ENCODE measurements at places on chromosomes 13 and 19.

GRCh38 chr19:8097681-8098567, 45.4 kb downstream of the CCL25 start:
- no peak for DNase-seq

DNA sequence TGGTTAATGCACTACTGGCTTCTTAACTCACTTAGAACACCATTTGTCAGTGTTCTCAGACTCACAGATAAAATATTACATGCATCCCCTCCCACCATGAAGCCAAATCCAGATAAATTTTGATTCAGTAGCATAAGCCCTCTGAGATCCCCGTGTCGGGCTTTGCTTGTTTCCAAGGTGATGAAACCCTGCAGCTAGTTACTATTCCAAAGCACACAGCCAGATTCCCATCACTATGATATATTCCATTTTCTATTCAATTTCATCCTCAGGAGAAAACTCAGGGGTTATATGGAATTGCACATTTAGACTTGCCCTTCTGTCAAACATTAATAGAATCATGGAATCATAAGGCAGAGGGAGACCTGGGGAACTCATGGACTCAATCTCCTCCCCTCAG, 9.4 kb upstream of the FAM124A start:
- no peak for DNase-seq

- DNase-seq: peak; percentile 30
These were observed 18.6 kb upstream of the POSTN start for GRCh38 chr13:37617173-37617572.

DNA sequence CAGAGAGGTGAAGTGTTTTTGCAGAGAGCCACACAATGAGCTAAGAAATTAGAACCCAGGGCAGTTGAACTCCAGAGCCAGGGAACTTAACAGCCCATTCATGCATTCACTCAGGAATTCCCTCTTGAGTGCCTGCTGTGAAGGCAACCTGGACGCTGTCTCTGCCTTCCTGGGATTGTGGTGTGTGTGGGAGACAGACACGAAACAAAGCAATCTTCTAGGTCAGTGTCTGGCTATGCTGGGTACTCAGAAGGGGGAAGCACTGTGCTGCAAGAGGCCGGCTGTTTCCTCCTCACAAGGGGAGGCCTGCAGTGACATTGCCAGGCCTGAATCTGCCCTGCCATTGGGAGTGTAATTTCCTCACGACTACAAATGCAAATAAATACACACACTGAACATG, 9.7 kb downstream of the BCKDHA start:
- peak; percentile 85 for DNase-seq

DNA sequence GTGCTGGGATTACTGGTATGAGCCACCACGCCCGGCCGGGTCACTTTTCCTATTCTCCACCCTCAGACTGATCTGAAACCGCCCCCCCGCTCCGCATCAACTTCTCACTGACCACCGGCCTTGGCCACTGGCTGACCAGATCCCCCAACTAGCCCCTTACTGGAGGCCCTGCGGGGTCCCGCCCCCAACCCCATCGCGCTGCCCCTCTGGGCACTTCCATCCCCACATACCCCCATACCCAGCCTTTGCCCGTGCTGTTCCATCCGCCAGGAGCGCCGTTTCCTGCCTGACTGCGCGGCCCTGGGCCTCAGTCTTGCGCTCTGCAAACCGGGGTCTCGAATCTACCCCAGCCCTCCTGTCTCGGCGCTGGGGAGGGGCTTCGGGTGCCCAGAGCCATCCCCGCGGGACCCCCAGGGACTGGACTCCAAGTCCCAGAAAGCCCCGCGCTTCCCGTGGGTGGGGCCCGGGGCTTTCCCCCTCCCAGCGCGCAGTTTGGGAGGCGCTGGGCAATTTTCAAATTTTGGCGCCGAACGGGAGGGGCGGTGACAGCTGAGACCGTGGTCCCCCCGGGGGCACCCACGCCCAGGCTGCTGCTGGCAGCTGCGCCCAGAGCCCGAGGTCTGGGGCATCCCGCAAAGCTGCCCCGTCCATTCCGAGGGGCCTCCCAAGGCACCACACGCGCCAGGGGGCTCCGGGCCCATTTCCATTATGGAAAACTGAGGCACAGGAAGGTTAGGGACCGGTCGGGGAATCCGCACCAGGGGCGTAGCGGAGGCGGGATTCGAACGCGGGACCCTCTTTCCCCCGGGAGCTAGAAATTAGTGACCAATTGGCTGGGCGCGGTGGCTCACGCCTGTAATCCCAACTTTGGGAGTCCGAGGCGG, 5.2 kb upstream of the LMNB2 start:
- DNase-seq: peak; percentile 80

- no peak for DNase-seq
These were observed 164.9 kb downstream of the DLEU7 start for GRCh38 chr13:50678464-50679162.

GRCh38 chr13:44051918-44052675, 172.4 kb downstream of the LACC1 start:
- peak; percentile 5 for DNase-seq

DNA sequence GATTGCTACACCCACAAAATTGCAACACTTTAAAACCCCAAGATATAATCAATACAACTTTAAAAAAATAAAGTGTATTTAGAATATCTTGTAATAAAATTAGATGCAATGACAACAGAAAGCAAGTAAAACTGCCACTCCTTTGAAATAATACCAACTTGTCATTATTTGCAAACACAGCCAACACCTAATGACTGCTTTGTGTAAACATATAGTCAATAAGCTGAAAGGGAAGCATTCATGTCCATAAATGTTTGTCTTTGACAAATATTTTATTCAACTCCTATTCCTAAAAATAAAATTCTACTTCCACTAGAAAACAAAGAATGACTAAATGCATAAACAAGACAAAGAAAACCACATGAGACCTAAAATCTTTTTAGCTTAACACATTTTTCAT, 6.6 kb downstream of the SMAD9 start:
- no peak for DNase-seq

- no peak for DNase-seq
These were observed 30.5 kb downstream of the NKPD1 start for GRCh38 chr19:45130236-45130635.

DNA sequence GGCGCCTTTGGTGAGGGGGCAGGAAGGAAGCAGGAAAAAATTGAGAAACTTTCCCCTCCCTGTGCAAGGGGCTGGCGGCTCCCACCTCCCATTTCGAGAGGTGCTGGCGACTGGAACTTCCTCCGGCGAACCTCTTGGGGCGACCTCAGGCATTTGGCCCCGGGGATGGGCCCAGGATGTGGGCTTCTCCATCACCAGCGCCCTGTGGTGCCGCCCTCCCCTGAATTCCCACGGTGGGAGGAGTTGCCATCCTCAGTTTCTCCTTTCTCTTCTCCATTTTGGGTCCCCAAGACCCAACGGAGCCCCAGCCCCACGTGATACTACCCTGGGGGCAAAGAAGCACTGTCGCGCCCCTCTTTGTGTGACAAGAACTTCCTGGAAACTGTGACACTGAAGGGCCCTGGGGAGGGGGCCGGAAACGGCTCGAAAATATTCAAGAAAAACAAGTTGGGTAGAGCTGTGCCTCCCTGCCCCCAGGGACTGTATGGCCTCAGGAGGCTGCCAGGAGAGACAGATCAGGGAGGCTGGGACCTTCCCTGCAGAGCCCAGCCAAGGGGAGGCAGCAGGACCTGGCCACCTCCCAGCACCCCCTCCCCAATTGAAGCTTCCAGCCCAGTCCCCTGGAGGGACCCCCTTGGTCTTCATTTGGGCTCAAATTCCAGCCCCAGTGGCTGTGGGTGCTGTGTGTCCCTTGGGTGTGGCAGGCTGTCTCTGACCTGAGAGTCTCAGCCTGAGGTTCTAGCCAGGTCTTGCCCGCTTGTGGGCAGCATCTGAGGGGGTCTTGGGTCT, 16.2 kb upstream of the AP1M2 start:
- DNase-seq: peak; percentile 53

- DNase-seq: no peak
These were observed 383.1 kb upstream of the GPC6 start for GRCh38 chr13:92843549-92843948.

DNA sequence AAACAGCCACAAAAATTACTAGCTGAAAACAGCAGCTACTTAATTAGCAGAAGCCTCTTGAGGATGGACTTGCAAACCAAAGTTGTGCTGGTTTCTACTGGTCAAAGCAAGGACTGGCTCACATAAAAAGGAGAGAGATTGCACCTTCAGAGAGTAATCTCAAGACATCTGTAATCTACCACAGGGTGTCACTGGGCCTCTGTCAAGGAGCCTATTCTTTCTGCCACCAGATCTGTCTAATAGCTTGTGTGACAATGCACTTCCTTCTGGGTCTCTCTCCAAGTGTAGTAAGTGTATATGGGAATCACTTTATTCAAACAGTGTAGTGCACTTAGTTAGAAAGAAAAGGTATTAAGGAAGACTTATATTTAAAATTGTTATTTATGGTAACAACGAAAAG, 24.4 kb upstream of the ZNF561 start:
- no peak for DNase-seq

DNA sequence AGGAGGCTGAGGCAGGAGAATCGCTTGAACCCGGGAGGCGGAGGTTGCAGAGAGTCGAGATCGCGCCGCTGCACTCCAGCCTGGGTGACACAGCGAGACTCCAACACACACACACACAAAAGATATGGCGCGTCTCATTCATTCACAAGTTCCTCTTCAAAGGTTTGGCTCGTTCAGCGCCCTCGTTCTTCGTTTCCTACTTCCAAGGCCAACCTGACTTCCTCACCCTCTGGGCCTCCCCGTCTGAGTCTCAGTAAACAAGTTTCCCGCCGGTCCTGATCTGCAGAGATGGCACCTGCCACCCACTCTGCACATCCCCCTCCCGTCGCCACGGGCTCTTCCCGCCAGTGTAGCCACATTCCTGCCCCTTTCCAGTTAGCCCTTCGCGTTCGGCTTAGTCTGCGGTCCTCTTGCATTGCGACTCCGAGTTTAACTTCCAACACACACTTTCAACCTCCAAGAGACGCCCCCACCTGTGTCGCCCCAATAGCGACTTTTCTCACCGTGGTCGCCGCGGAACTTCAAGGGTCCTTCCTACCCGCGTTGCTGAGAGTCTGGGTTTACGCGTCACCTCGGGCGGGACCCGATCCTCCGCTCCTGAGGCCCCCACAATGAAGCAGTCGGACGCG, 1.3 kb upstream of the BSG start:
- DNase-seq: peak; percentile 61

DNA sequence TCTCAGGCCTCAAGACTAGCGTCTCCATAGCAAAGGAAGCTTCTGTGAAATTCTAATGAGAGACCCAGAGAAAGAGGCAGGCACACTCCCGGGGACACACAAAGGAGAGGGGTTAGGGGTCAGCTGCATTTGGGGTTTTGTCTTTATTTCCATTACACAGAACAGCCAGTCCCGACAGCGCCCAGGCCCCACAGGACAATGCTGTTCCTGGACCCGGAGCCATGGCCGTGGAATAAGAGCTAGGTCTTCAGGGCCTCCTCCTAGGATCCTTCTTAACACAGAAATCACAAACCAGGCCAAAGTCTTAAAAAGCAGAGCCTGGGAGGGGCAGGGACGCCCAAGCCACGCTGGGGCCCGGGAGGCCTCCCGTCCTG, 22.8 kb downstream of the KCTD15 start:
- DNase-seq: no peak

DNA sequence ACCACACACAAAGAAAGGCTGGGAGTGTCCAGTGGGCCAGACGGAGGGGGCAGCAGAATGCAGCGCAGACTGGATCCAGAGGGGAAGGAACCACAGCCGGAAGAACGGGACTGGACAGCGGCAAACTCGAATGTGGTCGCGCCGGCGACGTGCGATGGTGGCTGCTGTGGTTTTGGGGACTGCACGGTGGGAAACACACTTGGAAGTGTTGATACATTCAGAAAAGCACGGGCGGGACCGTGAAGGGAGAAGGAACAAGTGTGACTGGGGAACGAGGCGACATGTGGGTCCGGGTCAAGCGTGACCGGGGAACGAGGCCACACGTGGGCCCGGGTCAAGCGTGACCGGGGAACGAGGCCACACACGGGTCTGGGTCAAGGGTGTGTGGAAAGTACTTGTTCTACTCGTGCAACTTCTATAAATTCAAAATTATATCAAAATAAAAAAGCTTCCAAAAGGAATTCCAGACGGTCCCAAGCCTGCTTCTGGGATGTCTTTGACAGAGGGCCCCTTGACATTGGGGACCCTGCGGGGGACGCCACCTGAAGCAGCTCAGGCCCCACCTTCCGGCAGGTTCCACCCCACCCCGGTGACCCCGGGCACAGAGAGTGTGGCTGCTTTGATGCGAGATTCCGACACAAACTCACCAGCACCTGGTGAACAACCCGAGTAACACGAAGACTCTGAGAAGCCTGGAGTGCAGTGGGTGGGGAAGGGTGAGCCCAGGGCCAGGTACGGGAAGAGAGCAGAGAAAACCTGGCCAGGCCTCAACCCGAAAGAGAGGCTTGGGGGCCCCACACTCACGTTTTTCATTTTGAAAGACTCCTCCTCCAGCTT, 25.1 kb upstream of the C13orf46 start:
- no peak for DNase-seq

- peak; percentile 13 for DNase-seq
These were observed 3.6 kb upstream of the IFNL2 start for GRCh38 chr19:39264306-39265290.

DNA sequence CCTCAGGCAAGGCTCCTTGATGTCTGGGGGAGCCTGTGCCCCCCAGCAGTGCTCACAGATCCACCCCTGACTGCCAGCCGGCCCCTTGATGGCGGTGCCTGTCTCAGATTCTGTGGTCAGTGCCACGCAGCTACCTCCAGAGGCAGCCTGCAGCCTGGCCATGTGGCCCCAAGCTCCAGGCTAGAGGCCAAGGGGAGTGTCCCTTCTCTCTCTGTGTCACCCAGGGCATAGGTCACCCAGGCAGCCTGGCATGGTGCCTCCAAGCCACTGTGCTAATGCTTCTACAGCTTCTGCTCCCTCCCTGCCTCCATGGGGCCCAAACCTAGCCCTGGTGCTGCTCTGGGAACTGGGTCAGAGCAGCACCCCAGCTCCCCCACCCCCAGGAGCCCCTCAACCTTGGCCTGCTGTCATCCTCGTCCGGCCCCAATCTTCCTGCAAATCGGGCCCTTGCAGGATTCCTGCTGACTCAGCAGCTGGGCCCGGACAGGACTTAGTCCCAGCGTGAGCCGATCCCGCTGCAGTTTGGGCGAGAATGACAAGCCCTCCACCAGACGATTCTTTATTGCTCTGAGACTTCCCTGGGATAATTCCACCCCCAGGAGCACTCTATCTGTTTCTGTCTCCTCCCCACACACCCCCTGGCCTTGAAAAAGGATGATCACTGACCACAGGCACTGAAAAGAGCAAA, 2.8 kb upstream of the ARL11 start:
- DNase-seq: no peak

GRCh38 chr13:108104736-108105135, 110.6 kb downstream of the LIG4 start:
- DNase-seq: no peak

GRCh38 chr13:72566526-72566925, 160.9 kb downstream of the MZT1 start:
- DNase-seq: no peak
